ENCODE measurements at places on chromosomes 16 and 17.

GRCh38 chr16:81553080-81553813 lies 108.6 kb downstream of the CMIP start:
- DNase-seq: no peak

DNA sequence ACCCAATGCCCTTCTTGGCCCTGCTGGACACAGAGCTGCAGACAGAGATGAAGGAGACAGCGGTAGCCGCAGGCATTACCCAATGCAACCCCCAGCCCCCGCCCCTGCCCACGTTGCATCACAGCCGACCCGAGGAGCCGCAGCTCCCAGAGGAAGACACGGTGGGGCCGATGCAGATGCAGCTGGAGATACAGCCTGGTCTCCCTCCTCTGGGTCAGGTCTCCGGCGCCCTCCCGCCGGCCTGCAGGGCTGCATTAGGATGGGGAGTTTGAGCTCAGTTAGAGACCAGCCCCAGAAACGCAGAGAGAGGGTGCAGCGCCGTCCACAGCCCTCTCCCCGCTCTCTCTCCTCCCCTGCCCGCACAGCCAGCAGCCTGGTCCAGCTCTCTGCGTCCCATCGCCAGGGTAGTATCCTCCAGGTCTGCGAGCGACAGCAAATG lies 19.4 kb upstream of the UBE2I start:
- DNase-seq: no peak

- DNase-seq: no peak
Measured at GRCh38 chr17:49452201-49452600, 37.5 kb upstream of the PHB1 start.

- peak; percentile 31 for DNase-seq
Measured at GRCh38 chr16:54506741-54507500, 220.3 kb upstream of the IRX3 start.

DNA sequence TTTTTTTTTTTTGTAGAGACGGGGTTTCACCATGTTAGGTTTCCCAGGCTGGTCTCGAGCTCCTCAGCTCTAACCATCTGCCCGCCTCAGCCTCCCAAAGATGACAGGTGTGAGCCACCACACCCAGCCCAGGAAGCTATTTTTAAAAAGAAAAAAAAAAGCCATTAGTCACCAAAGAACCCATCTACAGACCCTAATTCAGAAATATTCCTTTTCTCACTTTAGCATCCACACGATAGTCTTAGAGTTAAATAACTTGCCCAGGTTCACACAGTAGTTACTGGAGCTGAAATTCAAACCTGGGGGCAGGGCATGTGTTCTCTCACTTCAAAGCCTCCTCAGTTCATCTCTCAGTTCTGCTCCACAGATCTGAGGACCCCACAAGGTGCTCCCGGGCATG lies 70.3 kb upstream of the NOL11 start:
- DNase-seq: no peak

DNA sequence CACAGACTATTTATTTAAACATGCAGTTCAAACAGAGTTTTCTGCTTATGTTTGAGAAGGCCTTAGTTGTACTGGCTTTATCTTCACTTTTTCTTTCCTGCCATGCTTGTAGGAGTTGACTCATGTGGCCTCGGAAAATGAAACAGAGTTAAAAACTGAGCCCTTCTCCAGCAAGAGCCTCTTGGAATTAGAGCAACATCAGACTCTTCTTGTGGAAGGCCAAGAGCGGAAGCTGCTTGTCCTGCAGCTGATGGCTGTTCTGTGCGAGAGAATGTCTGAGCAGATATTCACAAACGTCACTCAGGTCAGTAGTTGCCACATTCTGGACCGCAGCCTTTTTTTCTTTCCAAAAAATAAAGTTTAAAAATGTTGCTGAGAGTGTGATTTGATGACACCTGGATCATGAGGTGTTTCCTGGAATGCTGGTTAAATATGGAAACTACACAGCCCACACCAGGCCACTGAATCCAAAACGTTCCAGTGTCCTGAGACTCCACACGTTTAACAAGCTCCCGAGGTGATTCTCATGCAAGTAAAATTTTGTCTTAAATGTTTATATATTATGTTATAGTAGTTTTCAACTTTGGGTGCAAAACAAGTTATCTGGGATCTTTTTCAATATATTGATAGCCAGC lies 65.9 kb downstream of the TANGO6 start:
- no peak for DNase-seq

- DNase-seq: peak; percentile 21
Measured at GRCh38 chr16:31201582-31202413, 762 bp downstream of the PYCARD start.

DNA sequence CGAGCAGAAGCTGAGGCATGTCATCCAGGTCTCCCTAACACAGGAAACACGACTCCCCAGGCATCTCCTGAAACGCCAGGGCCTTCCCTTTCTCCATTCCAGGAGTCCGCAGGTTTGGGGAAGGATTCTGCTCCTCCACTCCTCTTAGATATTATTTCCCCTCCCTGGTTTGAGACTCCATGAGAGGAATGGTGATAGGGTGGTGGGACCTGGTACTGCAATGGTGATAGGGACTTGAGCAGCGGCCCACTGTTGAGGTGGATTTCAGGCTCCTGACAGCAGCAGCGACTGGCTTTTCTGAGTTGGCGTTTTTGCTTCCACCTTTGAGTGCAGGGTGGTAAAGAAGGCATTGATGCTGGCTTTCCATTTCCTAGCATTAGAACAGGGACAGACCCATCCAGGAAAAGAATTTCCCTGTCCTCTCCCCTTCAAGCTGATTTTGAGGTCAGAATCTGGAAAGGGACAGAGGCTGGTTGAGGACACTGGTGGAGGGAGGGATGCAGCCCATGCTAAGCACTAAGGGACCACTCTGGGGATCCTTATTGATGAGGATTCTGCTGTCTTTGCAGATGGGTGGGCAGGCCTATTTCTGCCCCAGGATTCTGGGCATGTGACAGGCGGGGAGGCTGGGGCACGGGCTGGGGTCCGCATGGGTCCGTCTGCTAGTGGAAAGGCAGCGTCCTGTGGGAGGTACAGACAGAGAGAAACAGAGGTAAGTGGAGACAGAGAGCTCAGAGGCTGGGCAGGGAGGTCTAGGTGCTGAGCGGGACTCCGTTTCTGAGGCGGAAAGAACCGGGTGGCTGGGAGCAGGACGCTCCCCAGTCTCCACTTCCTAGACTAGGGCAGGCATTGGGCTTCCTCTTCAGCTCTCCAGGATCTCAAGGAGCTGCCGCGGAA lies 1.3 kb upstream of the TBX4 start:
- DNase-seq: no peak

GRCh38 chr17:148757-149156 lies 11.4 kb downstream of the SCGB1C2 start:
- no peak for DNase-seq

DNA sequence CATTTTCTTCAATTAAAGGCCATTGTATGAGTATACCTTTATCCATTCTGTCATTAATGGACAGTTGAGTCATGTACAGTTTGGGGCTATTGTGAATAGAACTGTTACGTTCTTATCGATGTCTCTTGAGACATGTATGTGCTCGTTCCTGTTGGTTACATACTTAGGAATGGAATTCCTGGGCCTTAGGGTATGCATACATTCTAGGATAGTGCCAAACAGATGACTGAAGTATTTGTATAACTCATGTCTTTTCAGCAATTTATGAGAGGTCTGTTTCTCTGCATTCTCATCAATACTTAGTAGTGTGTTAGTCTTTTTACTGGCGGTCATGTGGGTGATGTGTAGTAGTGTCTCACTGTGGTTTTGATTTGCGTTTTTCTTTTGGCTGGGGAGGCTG lies 81.2 kb downstream of the USP22 start:
- DNase-seq: no peak

GRCh38 chr17:80478487-80479245 lies 2.3 kb upstream of the NPTX1 start:
- DNase-seq: no peak

GRCh38 chr16:60404401-60404800 lies 1631.8 kb downstream of the CDH8 start:
- DNase-seq: no peak

DNA sequence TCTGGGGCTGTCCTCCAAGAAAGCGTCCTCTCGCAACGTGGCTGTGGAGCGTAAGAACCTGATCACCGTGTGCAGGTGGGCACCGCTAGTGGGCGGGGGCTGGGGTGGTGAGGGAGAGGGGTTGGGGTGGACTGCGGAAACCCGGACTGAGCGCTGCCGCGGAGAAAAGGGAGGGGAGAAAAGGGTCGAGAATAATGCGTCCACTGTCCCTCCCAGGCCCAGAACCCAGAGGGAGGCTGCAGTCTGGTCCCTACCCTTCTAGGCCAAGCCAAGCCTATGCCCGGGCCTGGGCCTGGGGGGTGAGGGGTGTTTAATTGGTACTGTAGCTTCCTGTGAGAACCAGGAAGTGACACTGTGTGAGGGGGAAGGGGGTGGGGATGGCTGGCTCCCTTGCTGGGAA lies 464 bp downstream of the RUNDC3A start:
- peak; percentile 23 for DNase-seq

- no peak for DNase-seq
Measured at GRCh38 chr16:924063-924462, 46.7 kb downstream of the LMF1 start.

GRCh38 chr16:53642094-53642493 lies 61.6 kb downstream of the RPGRIP1L start:
- no peak for DNase-seq

- no peak for DNase-seq
Measured at GRCh38 chr16:66539623-66540469, 10.1 kb downstream of the TK2 start.

- peak; percentile 22 for DNase-seq
Measured at GRCh38 chr17:2436316-2436905, 35.6 kb upstream of the MNT start.

DNA sequence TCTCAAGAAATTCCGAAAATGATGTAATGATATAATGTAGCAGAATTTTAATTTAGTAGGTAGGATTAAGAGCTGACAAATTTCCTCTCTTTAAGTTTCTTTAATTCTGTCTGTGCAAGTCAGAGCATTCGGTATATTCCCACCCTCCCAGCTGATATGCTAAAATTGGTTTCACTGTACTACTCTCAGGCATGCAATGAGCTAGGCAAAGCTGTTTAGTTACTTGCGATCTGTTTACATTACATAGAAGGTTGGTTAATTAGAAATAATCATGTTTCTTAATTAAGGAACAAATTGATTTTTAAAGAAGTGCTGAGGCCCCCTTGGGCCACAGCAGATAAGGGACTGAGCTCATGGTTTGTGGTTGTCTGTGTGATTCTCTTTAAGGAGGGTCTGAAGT lies 432.8 kb upstream of the HSBP1 start:
- no peak for DNase-seq

- no peak for DNase-seq
Measured at GRCh38 chr17:4235372-4236279, 28.2 kb downstream of the ANKFY1 start.

GRCh38 chr17:27544350-27545131 lies 86.4 kb upstream of the LGALS9 start:
- no peak for DNase-seq

DNA sequence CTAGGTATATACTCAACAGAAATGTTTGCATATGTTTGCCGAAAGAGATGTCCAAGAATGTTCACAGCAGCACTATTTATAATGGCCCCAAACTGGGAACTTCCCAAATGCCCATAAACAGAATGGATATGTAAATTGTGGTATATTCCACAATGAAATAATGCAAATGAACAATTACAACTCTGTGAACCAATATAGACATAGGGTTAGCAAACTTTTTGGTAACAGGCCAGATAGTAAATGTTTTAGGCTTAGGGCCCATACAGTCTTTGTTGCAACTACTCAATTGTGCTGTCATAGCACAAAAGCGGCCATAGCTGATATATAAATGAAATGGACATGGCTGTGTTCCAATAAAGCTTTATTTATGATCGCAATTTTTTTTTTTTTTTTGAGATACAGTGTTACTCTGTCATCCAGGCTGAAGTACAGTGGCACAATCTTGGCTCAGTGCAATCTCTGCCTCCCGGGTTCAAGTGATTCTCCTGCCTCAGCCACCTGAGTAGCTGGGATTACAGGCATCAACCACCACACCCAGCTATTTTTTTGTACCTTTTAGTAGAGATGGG lies 16.5 kb downstream of the XYLT1 start:
- DNase-seq: no peak

DNA sequence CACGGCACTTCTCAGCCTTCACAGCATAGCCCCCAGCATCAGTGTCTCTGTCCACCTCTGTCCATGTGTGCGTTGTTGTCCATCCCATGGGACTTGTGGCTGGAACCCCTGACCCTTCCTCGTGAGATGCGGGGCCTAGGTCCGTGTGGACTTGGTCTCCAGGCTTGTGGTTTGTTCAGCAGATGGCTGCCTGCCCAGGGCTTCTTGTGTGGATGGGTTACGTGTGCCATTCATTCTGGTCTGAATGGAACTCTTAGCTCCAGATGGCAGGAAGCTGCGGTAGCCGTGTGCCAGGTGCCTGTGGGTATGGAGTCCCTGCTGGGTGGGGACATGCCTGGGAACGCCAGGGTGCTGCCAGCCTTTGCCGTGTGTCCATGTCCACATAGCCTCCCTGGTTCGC lies 31.7 kb upstream of the NUDT16L1 start:
- peak; percentile 76 for DNase-seq

GRCh38 chr17:59349178-59349577 lies 17.7 kb downstream of the YPEL2 start:
- no peak for DNase-seq

DNA sequence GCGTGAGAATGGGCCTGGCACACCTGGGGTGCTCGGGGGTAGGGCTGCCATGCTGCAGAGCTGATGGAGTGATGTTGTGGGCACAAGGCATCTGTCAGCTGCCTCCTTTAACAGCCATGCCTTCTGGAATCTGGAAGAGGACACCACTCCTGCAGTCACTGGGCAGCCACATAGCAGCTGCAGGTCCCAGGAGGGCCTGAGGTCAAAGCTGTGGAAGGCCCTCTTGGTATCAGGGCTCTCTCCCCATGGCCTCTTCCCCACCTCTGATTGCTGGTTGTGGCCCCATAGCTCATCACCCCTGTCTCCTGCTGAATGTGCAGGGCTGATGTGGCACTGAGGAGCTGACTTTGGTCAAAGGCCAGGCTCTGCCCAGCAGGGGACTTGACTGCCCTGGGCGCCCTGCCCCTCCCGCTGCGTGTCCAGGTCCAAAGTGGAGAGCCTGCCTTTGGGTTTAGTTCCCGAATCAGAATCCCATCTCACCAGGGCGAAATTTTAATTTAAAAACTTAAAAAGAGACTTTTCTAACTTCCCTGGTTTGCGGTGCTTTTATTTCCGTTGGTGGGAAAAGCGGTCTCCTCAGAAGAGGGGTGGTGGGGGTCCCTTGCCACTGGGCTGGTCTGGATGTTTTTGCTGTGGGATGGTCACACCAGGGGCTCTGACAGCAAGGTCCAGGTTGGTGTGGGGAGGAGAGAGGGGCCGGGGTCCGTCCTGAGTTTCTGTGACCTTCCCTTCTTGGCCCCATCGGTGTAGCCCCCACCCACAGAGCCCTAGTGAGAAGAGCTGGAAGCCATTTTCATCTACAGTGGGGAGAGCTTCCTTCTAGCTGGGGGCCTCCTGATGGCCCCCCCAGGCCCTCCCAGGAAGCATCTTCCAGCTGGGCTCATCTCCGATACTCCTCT lies 5.9 kb downstream of the UBALD2 start:
- no peak for DNase-seq
